Activated CD8-positive, alpha-beta T cell treated with anti-CD3 and anti-CD28 coated beads for 36 hours (primary cell): ENCODE measurements at places on chromosomes 7 and 10. TPM values are rescaled to one million over a fixed set of nuclear protein-coding genes. Genes with fewer than 3 reads are reported as not detected.

DNA sequence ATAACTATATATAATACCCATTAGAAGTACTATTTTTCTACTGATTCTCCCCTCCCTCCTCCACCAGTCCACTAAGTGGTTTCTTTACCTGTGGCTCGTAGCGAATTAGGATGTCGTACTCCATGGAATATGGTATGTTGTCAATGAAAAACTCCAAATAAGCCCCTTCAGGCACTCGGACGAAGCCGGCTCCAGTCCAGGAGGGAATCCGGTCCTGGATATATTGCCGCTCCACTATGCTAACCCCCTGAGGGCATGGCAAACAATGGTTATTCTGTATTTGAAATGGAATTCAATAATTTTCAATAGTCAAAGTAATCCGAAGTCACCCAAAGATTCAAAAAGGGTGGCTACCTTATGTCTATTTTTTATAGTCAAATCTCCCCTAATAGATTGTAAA lies 40.1 kb downstream of the LAMB1 start:
- no peak overlapping the region for H3K27ac ChIP-seq
- no peaks in the 10 kb centered on the region for H3K36me3 ChIP-seq
- DNase-seq, result no peak
- H3K4me1 ChIP-seq, result no peaks in the 10 kb centered on the region
- no peak overlapping the region for H3K4me3 ChIP-seq

- H3K4me1 ChIP-seq, result peaks cover 25% of the 10 kb centered on the region
- peak; percentile 91 for DNase-seq
- H3K4me3 ChIP-seq, result peak within 1 kb of the TSS; percentile 96
- peaks cover 22% of the 10 kb centered on the region for H3K27me3 ChIP-seq
- H3K36me3 ChIP-seq, result peaks cover 9% of the 10 kb centered on the region
Measured at GRCh38 chr10:90871766-90872647, at the start of gene RPP30. TSS of gene RPP30 (plus strand) at chr10:90871974. CDS start at chr10:90871987, 13 bp downstream.

DNA sequence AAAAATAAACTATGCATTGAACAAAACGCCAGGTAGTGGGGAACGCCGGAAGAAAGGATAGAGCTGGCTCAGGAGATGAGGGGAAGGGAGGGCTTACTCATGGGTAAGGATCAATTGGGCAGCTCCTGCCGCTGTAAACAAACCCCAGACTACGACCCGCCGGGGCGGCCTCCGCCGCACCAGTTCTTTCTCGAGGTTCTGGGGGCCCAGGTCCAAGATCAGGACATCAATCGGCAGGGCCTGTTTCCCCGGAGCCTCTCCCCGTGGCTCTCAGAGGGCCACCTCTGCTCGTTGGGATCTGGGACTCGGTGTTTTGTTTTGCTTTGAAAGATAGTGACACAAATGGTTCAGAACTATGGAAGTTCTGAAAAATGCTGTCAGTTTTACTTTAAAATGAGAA lies 140.4 kb downstream of the ELFN1 start:
- DNase-seq, result no peak
- no peaks in the 10 kb centered on the region for H3K27me3 ChIP-seq
- H3K4me3 ChIP-seq, result no peak overlapping the region
- H3K4me1 ChIP-seq, result no peaks in the 10 kb centered on the region
- no peak overlapping the region for H3K27ac ChIP-seq

DNA sequence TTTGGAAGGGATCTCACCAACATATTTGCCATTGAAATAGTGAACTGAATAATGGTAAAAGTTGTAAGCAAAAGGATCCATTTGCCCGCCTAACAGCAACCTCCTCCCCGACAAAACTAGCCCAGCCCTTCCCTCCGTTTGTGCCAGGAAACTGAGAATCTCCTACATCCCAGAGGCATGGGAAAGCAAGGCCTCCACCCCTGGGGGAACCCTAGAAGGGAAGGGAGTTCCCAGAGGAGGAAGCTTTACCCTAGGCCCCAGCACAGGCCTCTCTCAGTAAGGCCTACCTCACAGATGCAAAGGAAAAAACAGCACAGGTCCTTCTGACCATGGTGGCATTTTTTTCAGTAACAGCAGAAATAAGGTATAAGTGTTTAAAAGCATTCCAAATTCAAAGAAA lies 229.7 kb downstream of the ELMO1 start:
- H3K36me3 ChIP-seq, result peaks cover 18% of the 10 kb centered on the region
- no peak overlapping the region for H3K27ac ChIP-seq
- H3K4me1 ChIP-seq, result no peaks in the 10 kb centered on the region
- H3K27me3 ChIP-seq, result no peaks in the 10 kb centered on the region
- DNase-seq, result no peak

- H3K4me1 ChIP-seq, result no peaks in the 10 kb centered on the region
- peaks cover 6% of the 10 kb centered on the region for H3K27me3 ChIP-seq
- no peak for DNase-seq
- no peaks in the 10 kb centered on the region for H3K36me3 ChIP-seq
- no peak overlapping the region for H3K4me3 ChIP-seq
- no peak overlapping the region for H3K27ac ChIP-seq
Measured at GRCh38 chr7:98090116-98090515, 16.5 kb upstream of the LMTK2 start.

GRCh38 chr7:77320714-77321113 lies 95.4 kb downstream of the GSAP start:
- H3K27ac ChIP-seq, result no peak overlapping the region
- no peak overlapping the region for H3K4me3 ChIP-seq

DNA sequence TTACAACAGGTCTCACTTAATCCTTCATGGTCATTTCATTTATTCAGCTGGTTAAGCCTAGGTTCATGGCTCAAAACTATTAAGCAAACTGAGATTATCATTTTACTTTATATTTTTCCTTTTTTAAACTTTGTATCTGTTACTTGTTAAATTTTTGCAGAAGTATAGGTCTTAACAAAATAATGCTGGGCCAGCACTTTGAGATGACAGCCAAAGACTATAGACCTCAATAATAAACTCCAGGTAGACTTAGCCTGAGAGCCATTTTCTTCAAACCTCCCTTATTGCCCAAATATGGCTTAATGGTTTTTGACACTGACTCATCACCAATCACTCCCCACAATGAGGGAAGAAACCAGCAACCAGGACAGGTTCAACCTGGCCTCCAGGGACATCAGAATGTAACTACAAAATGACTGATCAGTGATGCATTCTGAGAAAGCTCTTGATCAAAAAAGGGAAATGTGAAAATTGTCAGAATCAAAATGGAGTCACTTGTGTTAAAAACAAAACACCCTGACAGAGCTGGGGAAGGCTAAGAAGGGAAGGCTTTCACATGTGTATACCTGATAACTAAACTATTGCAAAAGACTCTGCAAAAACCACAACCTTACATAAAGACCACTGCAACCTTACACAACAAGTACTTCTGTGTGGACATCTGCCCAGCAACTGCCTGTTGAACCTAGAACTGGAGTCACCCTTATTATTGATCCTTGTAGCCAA lies 2.1 kb upstream of the CCDC126 start:
- peaks cover 2% of the 10 kb centered on the region for H3K27me3 ChIP-seq
- peaks cover 3% of the 10 kb centered on the region for H3K36me3 ChIP-seq
- peak; percentile 73 for DNase-seq
- peak overlapping the region; percentile 61 for H3K27ac ChIP-seq

DNA sequence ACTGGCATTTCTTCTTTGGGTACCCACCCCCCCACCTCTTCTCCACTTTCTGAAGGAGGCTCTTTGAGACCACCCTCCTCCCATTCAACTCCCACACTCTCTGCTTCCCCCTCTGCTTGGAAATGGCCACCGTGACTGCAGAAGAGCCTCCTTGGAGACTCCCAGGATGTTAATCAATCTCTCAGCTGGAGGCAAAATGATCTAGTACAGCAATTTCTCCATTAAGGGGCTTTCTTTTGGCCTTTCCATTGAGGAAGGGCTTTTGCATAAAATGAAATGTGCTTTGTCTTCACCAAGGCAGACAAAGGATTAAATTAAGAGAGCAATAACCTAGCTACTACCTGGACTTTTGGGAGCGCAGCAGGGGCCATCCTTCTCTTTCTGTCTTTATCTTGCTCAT lies 26.1 kb downstream of the CDHR3 start:
- peaks cover 1% of the 10 kb centered on the region for H3K27me3 ChIP-seq
- H3K4me3 ChIP-seq, result no peak overlapping the region
- H3K27ac ChIP-seq, result no peak overlapping the region
- no peaks in the 10 kb centered on the region for H3K36me3 ChIP-seq
- H3K4me1 ChIP-seq, result peaks cover 8% of the 10 kb centered on the region
- DNase-seq, result no peak

DNA sequence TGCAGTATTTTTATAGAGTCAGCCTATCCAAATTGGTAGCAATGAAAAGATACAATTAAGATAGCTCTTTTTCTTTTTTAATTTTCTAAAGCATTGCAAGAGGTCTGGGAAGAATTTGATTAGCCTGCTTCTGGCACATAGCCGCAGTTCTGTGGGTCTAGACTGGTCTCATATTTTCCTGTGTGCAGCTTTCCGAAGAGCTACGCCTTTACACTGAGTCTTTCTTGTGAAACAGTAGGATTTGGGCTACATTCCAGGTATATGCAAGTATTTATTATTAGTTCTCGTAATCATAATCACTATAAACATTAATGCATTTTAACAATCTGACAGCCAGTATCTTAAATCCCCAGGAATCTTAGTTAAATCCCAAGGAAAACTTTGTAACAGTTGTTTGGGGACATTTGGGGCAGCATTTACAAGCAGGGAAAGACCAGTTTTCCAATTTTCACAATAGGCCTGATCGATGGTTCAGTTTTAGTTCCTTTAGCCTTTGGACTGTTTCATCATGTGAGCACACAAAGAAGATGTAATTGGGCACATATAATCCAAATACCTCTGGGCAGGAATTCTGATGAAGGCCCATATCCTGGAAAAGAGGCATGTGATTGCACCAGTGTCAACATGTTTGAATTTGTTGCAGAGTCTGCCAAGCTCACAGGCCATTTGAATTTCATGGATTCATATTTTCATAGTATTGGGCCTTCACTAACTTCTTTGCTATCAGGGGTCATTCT lies 287.3 kb downstream of the INHBA start:
- H3K4me1 ChIP-seq, result no peaks in the 10 kb centered on the region
- H3K4me3 ChIP-seq, result no peak overlapping the region

- DNase-seq, result peak; percentile 2
- peak overlapping the region; percentile 90 for H3K27ac ChIP-seq
- peaks cover 52% of the 10 kb centered on the region for H3K36me3 ChIP-seq
- H3K4me3 ChIP-seq, result peak overlapping the region; percentile 71
- no peaks in the 10 kb centered on the region for H3K27me3 ChIP-seq
Measured at GRCh38 chr10:38094927-38095574, 914 bp downstream of the ZNF37A start.

GRCh38 chr7:30249986-30250774 lies 34.2 kb upstream of the ZNRF2 start:
- H3K36me3 ChIP-seq, result no peaks in the 10 kb centered on the region
- no peak overlapping the region for H3K4me3 ChIP-seq
- DNase-seq, result no peak
- no peak overlapping the region for H3K27ac ChIP-seq
- no peaks in the 10 kb centered on the region for H3K27me3 ChIP-seq
- peaks cover 12% of the 10 kb centered on the region for H3K4me1 ChIP-seq

DNA sequence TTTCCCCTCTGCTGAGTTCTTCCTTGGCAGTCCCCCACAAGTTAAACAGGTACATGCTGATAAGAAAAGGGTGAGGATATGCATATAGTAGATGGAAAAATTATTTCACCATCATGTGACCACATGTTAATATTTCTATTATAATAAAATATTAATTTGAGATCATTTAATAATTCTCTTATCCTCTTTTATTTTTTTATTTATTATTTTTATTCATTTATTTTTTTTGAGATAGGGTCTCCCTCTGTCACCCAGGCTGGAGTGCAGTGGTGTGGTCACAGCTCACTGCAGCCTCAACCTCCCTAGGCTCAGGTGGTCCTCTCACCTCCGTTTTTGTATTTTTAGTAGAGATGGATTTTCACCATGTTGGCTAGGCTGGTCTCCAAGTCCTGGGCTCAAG lies 11.6 kb upstream of the GLI3 start:
- H3K4me3 ChIP-seq, result no peak overlapping the region
- peaks cover 1% of the 10 kb centered on the region for H3K27me3 ChIP-seq
- DNase-seq, result no peak
- H3K4me1 ChIP-seq, result no peaks in the 10 kb centered on the region

DNA sequence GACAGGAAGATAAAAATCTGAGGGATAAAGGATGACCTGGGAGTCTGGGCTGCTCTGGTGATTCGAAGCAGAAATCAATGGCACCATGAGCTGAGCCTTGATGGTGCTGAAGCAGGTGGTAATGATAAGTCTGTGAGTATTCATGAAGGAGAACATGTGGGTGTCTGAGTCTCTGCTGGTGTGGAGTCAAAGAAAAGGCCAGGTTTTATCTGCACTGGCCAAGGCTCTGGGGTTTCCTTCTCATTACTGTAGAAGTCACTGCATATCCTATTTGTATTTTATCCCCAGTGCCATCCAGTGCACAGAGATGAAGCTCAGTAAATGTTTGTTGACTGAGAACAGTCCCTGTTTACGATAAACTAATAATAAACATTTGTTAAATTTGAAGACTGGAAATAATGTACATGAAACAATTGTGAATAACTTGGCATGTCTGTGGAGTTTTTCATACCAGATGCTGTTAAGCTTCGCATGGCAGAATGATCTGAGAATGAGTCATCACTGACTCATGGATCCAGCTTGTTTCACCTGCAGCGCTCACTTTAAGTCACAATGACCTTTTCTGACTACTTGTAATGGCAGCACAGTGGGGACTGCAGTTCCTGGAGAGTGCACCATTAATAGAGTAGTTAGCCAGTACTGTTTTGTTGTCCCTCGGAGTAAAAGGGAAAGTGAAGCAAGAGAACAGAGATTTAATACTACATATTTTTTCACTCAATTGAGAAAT lies 538.5 kb downstream of the HTR7 start:
- H3K27ac ChIP-seq, result no peak overlapping the region
- DNase-seq, result peak; percentile 13
- H3K36me3 ChIP-seq, result no peaks in the 10 kb centered on the region
- H3K27me3 ChIP-seq, result peaks cover 7% of the 10 kb centered on the region
- no peak overlapping the region for H3K4me3 ChIP-seq

- H3K4me1 ChIP-seq, result peaks cover 42% of the 10 kb centered on the region
- H3K27me3 ChIP-seq, result no peaks in the 10 kb centered on the region
- no peak for DNase-seq
- H3K36me3 ChIP-seq, result peaks cover 16% of the 10 kb centered on the region
- H3K4me3 ChIP-seq, result peak overlapping the region; percentile 89
- peak overlapping the region; percentile 99 for H3K27ac ChIP-seq
Measured at GRCh38 chr10:91797048-91797690, 1.1 kb upstream of the TNKS2 start.

DNA sequence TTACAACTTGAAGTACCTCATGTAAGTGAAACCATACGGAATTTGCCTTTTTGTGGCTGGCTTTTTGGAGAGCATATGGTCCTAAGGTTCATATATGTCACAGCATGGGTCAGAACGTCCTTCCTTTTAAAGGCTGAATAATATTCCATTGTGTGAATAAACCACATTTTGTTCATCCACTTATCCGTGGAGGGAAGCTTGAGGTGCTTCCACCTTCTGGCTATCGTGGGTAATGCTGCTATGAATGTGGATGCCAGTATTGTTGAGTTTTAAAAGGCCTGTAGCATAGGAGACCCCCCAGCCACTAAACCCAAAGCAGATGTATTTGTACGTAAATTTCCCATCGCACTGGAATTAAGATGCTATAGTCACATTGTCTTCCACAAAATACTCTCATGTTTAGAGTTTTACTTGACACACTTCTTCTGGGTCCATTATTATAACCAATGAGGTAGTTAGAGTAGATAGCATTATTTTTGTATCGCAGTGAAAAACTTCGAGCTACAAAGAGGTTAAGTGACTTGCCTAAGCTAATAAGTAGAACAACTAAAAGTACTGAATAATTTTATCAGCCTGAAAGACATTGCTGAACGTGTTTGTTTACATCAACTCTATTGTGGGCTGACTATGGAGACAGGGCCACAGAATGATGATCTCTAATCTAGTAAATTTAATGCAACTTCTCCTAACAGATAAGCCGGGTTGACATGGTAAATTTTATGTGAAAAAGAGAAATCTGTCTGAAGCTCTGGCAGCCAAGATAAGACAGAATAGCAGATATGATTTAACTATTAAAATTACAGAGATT lies 183.0 kb upstream of the CTBP2 start:
- no peak overlapping the region for H3K27ac ChIP-seq
- peak; percentile 9 for DNase-seq
- H3K27me3 ChIP-seq, result no peaks in the 10 kb centered on the region

Gene OR13A1
- not detected for total RNA-seq

Gene GTF2IRD2
- 2.8 TPM for total RNA-seq
